Thoracic aorta (tissue), 2 donors: ENCODE measurements at places on chromosomes 7 and 10. TPM values are rescaled to one million over a fixed set of nuclear protein-coding genes. Genes with fewer than 3 reads are reported as not detected.
A peak's percentile ranks its signal among the peaks of the same experiment; 100 is the strongest.

Gene MMP21
- total RNA-seq, result not detected

GRCh38 chr7:75969182-75969581 lies 25.2 kb downstream of the TMEM120A start:
- H3K36me3 ChIP-seq, result peaks cover 3% of the 10 kb centered on the region
- DNase-seq, result no peak
- H3K27me3 ChIP-seq, result no peaks in the 10 kb centered on the region
- peaks cover 50% of the 10 kb centered on the region for H3K4me1 ChIP-seq
- no peak overlapping the region for H3K4me3 ChIP-seq

DNA sequence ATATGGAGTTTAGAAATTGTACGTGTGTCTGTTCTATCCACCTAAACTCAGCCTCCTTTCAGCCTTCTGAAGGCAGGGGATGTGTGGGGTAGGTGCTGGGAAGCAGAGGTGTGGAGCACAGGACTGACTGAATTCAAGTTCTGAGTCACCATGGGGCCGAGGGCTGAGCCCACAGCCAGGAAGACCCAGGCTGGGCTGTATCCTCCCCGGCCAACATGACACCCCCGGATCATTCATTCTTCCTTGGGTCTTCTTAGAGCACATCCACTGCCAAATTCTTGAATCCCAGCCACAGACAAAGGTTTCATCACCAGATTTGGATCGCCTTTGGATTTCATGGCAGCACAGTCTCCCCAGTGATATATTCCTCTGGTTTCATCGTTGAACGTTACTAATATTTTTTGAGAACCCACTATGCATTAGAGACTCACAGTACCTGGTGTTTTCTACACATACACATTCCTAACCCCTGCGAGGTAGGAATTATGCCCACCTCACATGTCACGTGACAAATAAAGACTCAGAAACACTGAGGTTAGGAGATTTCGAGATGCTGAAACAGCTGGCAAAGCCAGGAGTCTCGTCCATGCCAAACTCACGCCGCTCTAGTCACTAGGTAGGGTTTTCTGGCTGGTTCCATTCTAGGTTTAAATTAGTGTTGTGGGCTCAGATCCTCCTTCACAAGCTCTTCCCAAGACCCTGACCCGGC lies 26.9 kb downstream of the CCDC3 start:
- H3K27me3 ChIP-seq, result no peaks in the 10 kb centered on the region
- no peak overlapping the region for H3K4me3 ChIP-seq
- H3K4me1 ChIP-seq, result peaks cover 26% of the 10 kb centered on the region
- DNase-seq, result no peak
- H3K36me3 ChIP-seq, result no peaks in the 10 kb centered on the region
- no peak overlapping the region for H3K27ac ChIP-seq

DNA sequence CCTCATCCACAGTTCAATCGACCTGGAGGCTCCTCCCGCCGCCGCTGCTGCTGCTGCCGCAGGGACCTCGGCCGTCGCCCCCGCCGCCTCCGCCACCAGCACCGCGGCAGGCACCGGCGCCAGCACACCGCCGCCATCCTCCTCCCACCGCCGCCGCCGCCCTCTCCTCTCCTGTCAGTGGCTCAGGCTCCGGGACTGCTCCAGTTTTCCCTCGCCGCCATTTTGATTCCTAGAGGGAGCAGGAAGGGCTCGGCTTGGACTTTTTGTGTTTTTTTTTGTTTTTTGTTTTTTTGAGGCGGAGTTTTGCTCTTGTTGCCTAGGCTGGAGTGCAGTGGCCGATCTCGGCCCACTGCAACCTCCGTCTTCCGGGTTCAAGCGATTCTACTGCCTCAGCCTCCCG lies 3.0 kb upstream of the MCM10 start:
- H3K27me3 ChIP-seq, result no peaks in the 10 kb centered on the region
- peaks cover 15% of the 10 kb centered on the region for H3K4me1 ChIP-seq
- H3K27ac ChIP-seq, result no peak overlapping the region

DNA sequence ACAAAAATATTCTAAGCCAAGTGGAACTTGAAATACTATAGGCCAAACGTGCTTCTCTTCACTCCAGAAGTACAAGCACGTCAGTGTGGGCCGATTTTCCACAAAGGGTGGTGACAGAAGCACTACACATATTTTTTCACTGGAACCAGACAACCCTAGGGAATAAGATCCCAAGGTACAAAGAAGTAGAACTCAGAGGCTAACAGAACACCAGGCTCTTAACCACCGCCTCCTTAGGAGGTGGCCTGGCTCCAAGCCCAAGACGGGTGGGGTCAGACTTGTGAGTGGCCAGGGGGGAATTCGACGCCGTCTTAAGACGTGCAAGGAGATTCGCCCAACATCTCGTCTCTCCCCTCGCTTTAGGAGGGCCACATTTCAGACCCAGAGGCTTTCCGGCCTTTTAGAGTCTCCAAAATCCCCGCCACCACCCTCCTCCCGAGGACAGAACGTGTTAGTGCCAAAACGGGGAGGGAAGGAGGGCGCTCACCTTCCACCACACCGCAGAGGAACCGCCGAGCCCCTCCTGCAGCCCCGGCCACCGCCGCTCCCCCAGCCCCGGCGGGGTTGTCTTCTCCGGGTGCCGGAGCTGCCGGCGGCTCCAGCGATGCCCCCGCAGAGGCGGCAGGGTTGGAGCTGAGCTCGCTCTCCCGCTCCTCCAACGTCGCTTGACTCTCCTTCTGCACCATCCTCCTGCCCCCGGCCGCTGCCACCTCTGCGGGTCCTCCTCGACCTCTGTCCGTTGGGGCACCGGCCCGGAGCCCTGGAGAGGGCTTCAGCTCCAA lies 716 bp downstream of the OGA start:
- no peaks in the 10 kb centered on the region for H3K36me3 ChIP-seq
- peaks cover 40% of the 10 kb centered on the region for H3K4me1 ChIP-seq
- peak overlapping the region; percentile 84 for H3K27ac ChIP-seq
- DNase-seq, result peak; percentile 84

GRCh38 chr7:47239034-47239433 lies 342.9 kb downstream of the TNS3 start:
- H3K27ac ChIP-seq, result no peak overlapping the region
- no peaks in the 10 kb centered on the region for H3K4me1 ChIP-seq
- no peak for DNase-seq
- no peaks in the 10 kb centered on the region for H3K27me3 ChIP-seq

- peak overlapping the region; percentile 4 for H3K4me3 ChIP-seq
- H3K36me3 ChIP-seq, result no peaks in the 10 kb centered on the region
- no peak for DNase-seq
- H3K27me3 ChIP-seq, result no peaks in the 10 kb centered on the region
- H3K4me1 ChIP-seq, result peaks cover 13% of the 10 kb centered on the region
These were observed 22.0 kb upstream of the HGF start for GRCh38 chr7:81791568-81792518.

- no peaks in the 10 kb centered on the region for H3K27me3 ChIP-seq
- DNase-seq, result no peak
- no peak overlapping the region for H3K27ac ChIP-seq
- no peaks in the 10 kb centered on the region for H3K36me3 ChIP-seq
These were observed 47.7 kb downstream of the CDH23 start for GRCh38 chr10:71444284-71445054.
